ENCODE measurements at places on chromosomes 12 and 14. TPM values are rescaled to one million over a fixed set of nuclear protein-coding genes. Genes with fewer than 3 reads are reported as not detected.

SLC2A14 gene
- polyA plus RNA-seq, result 0.11 TPM

KSR2 gene
- under 0.01 TPM for polyA plus RNA-seq

CLEC6A gene
- not detected for polyA plus RNA-seq

SLC39A2 gene
- polyA plus RNA-seq, result 0.11 TPM

PRH2 gene
- polyA plus RNA-seq, result 0.14 TPM

EXOC3L4 gene
- not detected for polyA plus RNA-seq

ST8SIA1 gene
- polyA plus RNA-seq, result 0.70 TPM

SERPINA5 gene
- 0.22 TPM for polyA plus RNA-seq

- no peak for DNase-seq
These were observed 30.5 kb downstream of the PRKD1 start for GRCh38 chr14:29897181-29897580.

DNA sequence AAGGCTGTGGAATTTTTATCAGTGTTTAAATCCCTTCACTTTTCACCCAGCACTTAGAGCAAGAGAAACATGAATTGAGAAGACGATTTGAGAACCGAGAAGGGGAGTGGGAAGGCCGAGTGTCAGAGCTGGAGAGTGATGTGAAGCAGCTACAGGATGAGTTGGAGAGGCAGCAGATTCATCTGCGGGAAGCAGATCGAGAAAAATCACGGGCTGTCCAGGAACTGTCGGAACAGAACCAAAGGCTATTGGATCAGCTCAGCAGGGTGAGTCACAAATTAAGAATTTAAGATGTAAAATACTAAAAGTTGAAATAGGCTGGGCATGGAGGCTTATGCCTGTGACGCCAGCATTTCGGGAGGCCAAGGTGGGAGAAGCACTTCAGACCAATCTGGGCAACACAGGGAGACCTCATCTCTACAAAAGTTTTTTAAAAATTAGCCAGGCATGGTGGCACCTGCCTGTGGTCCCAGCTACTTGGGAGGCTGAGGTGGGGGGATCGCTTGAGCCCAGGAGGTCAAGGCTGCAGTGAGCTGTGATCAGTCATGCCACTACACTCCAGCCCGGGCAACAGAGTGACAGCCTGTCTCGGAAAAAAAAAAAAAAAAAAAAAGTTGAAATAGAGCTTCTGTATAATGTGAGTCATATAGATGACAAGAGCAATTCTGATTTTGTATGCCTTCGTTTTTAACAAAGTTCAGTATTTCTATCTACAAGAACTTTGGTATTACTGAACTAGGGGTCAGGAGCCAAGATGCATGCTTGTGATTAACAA, 9.6 kb downstream of the BICDL1 start:
- DNase-seq, result no peak

DNA sequence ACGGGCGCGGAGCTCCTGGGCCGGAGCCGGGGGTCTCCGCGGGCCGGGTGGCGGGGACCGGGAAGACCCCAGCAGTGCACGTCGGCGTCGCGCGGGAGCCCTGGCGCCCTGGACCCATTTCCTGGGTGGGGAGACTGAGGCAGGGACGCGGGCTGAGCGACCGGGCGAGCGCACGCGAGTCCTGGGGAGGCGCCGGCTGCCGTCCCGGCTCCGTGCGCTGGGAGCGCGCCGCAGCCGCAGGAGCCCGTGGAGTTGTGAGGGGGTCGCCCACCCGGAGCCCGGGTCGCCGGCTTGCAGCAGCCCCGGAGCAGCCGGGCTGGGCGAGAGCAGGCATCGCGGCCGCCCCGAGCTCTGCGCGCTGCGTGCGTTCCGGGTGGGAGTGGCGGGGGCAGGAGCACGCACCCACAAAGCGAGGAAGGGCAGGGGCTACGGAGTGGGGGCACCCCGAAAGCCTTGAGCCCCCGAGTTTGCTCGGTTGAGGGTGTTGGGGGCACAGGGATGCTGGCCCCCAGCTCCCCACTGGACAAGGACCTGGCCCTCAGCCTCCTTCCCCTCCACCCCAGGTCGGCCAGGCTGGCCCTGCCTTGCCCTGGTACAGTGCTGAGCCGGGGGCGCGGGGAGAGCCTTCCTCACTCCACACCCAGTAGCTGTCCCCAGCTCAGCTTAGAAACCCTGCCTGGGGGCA, 620 bp downstream of the MMP17 start:
- peak; percentile 24 for DNase-seq

DNA sequence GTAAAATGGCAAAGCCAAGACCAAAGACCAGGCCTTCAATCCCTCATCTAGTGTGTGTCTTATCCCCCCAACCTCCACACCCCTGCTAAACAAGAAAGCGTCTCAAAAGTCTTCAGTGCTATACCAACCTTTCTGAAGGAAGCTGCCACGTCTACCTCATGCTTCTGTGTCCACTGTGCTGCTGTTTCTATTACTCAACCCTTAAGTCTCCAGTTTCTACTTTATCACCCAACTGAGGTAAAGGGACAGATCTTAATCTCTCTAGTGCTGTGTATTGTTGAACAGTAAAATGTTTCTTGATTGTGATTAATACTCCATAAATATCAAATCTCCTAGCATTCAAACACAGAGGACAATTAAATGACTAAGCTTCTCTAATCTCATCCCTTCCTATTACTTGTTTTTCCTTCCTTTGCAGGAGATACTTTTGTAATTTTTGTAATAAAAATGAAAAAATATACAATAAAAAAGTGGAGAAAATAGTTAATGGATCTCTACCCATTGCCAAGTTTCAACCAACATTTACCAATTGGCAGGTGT, 23.3 kb downstream of the BTBD7 start:
- DNase-seq, result no peak

DNA sequence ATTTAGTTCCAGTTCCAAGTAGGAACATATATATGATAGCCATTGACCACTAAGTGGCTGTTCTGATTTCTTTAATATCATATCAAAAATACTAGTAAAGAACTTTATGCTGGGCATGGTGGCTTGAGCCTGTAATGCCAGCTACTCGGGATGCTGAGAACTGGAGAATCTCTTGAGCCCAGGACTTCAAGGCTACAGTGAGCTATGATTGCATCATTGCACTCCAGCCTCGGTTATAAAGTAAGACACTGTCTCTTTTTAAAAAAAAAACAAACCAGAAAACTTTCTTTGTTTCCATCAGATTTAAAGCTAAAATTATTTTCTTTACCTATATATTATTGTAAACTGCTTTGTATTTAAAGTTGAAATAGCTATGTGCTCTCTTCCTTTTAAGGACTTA, 127.0 kb downstream of the SCAF11 start:
- no peak for DNase-seq

- no peak for DNase-seq
These were observed 7.8 kb downstream of the KLRK1 start for GRCh38 chr12:10381928-10382628.

DNA sequence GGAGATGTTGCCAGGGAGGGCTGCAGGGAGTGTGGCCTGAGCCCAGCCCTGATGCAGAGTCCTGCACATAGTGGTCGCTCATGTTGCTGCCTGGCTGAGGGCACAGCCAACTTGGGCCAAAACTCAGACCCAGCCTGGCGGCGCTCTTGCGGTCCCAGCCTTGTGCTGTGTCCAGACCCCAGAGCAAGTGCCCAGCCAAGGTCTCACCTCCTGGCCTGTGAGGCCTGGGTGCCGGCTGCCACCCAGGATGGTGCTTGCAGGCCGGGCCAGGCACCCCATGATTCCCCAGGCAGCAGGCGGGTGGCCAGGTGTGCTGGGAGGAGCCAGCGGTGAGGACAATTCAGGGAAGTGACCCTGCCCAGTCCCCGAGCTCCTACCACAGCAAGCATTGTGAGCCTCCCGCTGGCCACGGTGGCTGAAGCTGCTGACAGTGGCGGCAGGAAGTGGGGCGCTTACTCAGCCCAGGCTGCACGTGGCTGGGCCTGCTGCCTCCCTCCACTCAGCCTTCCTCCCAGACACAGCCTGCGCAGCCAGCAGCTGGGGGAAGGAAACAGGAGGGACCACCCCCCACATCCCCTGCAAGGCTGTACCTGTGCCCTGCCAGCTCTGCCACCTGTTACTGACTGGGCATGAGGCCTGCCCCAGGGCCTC, 17.7 kb upstream of the PGF start:
- DNase-seq, result no peak

DNA sequence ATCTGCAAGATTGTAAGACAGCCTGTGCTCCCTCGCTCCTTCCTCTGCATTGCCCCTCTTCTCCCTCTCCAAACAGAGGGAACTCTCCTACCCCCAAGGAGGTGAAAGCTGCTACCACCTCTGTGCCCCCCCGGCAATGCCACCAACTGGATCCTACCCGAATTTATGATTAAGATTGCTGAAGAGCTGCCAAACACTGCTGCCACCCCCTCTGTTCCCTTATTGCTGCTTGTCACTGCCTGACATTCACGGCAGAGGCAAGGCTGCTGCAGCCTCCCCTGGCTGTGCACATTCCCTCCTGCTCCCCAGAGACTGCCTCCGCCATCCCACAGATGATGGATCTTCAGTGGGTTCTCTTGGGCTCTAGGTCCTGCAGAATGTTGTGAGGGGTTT, 37.4 kb downstream of the DAD1 start:
- no peak for DNase-seq

GRCh38 chr14:52124791-52125684, 56.2 kb upstream of the NID2 start:
- peak; percentile 21 for DNase-seq

DNA sequence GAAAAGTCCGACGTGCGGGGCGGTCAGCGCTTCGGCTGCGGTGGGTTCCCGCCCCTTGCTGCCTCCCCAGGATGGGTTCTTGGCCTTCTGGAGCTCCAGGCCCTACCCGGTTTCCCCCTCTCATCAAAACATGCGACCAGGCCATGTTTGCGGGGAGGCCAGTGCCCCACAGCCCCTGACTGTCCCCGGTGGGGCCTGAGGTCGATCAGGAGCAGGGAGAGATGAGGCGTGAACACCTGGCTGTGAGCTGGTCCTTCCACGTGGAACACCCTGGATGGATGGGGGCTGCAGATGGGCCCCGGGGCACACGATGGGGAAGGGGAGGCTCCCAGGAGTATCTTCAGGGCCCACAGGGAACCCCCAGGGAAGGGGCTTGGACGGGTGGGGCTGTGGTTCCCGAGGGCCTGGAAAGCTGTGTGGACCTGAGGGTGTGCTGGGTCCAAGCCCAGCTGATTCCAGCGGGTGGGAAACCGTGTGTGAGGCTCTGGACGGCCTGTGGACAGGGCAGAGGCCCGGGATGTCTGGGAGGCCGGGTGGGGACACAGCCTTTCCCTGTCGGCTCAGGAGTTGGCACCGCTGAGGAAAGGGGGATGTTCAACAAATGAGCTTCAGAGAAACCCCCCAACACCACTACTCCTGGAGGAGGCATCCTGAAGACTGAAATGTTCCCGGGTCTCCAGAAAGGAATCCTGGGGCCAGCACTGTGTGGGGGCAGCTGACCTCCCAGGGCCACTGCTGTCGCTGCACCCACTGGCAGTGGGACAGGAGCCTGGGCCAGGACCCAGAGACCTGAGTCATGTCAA, 187.0 kb upstream of the C14orf180 start:
- no peak for DNase-seq

- no peak for DNase-seq
These were observed 1.9 kb upstream of the MYBPC1 start for GRCh38 chr12:101592921-101593320.

DNA sequence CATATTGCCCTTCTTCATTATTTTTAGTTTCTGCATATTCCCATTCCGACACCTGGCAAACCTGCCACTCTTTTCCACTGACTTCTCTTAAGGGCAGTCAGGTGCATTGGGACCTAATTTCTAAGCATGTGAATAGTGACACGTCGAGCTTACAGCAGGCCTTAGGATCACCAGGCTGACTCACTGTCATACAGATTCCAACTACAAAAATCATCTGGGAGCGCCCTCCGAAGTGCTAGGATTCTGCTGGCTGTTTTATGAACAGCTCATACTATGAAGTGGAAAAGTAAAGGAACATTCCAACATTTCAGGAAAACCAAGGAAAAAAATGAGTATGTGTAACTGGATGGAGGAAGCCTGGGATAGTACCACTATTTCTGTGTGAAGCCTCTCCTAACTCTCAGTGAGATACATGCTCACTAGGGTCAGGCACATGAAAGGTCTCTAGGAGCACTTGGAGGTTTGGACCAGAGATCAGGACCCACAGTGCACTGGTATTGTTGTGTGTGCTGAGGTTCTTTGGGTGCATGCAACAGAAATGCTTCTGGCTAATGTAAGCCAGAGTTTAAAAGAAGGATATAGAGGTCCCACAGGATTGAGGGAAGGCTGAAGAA, 257.4 kb downstream of the ZFP36L1 start:
- DNase-seq, result peak; percentile 76

- DNase-seq, result no peak
These were observed 111.9 kb downstream of the CCDC60 start for GRCh38 chr12:119446459-119446858.

DNA sequence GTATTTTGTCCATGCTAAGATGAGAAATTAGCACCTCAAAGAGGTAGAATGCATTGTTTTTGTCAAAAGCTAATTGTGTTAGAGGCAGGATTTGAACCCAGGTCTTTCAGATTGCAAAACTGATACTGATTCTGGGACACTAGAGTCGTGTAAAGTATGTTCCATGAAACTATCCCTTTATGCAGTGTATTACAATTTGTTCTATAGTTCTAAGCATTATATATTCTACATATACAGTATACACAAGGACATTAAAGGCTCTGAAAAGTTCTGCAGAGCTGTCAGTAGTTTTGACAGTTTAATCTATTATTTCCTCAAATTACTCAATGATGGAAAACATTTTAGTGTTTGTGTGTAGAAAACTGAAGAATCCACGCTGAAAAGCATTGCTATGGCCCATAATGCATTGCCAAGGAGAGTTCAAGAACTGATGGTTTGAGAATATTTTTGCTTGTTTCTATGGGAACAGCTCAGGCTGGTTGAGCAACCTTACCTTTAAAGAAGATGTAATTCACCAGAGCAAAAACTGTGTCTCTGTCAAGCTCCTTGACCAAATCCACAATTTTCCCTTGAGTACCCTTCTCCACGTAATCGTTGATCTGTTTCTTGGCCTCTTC, 6.2 kb downstream of the SERPINA1 start:
- no peak for DNase-seq

DNA sequence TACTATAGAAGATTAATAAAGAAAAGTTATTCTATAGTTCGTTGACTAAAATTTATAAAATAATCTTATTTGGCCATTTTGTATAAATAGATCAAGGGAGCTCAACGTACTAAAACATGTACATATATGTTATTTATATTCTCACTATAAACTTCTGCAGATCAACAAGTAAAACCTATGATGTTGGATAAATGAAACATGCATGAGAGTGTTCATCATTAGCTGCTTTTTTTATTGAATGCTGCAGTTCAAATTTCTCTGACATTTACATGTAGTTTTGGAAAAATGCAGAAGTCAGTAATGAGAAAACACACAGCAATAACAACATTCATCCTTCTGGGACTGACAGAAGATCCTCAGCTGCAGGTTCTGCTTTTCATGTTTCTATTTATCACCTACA, at the start of gene OR6C68:
Gene OR6C68, plus strand, starts transcription at position 301 of the 400 bp plus-strand sequence. Its CDS starts 0 bp downstream, at position 301.
- no peak for DNase-seq

GRCh38 chr12:80634903-80635302, 72.5 kb upstream of the MYF6 start:
- no peak for DNase-seq

- DNase-seq, result no peak
These were observed 352.4 kb downstream of the DPF3 start for GRCh38 chr14:72541546-72541945.

Data from mammary epithelial cell (primary cell).